ENCODE measurements at places on chromosomes 4 and X.

DNA sequence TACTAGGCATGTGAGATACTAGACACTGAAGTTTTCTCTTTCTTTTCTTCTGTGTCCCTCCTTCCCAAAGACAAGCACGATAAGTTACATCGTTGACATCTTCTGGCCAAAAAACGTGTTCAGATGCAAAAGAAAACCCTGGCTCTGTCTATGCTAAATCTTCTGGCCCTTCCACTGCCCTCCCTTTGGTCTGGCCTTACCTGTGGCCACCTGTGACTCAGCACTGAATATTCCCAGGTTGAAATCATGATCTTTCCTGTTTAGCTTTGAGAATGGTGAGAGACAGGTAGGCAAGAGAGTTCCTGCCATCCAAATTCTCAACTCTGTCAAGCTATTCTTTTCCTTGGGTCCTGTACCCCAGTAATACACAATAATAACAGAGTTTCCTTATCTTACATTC is 12.3 kb downstream of the CLCN5 start:
- no peak for DNase-seq

- DNase-seq, result no peak
Observed at GRCh38 chrX:31588355-31588754, 516.5 kb upstream of the FTHL17 start.

DNA sequence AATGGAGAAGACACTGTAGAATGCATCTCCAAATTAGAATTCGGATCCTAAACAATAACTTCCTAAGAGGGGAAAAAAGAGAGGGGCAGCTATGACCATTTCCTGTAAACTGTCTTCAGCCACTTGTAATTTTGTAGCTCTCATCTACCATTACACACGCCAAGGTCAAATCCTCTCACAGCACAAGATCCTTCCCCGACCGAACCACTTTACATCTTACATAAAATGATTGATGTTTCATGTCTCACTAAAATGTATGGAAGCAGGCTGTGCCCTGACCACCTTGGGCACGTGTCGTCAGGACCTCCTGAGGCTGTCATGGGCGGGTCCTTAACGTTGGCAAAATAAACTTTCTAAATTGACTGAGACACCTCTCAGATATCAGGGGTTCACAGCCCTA is 24.1 kb upstream of the PBDC1 start:
- DNase-seq, result peak; percentile 21

DNA sequence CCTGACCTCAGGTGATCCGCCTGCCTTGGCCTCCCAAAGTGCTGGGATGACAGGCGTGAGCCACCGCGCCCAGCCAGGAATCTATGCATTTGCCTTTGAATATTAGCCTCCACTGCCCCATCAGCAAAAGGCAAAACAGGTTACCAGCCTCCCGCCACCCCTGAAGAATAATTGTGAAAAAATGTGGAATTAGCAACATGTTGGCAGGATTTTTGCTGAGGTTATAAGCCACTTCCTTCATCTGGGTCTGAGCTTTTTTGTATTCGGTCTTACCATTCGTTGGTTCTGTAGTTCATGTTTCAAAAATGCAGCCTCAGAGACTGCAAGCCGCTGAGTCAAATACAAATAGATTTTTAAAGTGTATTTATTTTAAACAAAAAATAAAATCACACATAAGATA is 44.2 kb upstream of the SHOX start:
- no peak for DNase-seq

GRCh38 chr4:113692809-113693411 is 68.6 kb downstream of the CAMK2D start:
- no peak for DNase-seq

DNA sequence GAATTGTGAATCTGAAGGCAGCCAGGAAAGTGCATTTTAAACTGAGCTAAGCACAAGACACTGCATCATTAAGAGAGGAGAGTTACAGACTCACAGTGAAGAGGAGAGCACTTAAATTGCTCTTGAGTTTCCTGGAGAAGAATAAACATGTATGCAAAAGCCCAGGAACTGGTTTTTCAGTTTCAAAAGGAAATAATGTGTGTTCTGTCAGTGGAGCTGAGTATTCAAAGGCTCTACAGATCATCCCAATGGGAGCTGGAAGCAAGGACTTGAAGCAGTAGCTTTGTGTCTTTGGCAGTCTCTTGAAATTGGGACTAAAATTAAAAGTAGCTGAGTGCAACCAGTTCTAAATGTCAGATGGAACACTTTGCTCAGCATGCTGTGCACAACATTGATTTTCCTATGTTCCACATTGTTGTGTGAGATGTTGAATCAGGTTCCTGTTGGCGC is 147.5 kb upstream of the ANK2 start:
- no peak for DNase-seq

DNA sequence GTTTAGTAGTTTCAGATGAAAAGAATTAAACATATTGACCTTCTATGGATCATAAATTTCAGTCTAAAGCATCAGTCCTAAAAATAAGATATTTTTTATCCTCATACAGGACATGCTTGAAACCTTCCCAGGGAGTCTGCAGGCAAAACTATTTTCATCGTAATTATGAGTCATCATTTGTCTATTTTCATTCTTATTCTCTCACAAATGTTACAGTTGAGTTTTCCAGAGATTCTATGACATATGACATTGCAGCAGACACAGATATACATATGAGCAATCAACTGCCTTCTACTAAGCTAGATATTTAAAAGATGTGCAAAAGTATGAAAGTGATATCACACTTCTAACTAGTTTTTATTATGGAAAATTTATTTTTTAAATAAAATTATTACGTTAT is 398.0 kb downstream of the MAGEB5 start:
- DNase-seq, result no peak

- no peak for DNase-seq
Observed at GRCh38 chr4:121990489-121990888, 38.6 kb upstream of the TRPC3 start.

- DNase-seq, result no peak
Observed at GRCh38 chr4:71110499-71110898, 117.0 kb downstream of the DCK start.

DNA sequence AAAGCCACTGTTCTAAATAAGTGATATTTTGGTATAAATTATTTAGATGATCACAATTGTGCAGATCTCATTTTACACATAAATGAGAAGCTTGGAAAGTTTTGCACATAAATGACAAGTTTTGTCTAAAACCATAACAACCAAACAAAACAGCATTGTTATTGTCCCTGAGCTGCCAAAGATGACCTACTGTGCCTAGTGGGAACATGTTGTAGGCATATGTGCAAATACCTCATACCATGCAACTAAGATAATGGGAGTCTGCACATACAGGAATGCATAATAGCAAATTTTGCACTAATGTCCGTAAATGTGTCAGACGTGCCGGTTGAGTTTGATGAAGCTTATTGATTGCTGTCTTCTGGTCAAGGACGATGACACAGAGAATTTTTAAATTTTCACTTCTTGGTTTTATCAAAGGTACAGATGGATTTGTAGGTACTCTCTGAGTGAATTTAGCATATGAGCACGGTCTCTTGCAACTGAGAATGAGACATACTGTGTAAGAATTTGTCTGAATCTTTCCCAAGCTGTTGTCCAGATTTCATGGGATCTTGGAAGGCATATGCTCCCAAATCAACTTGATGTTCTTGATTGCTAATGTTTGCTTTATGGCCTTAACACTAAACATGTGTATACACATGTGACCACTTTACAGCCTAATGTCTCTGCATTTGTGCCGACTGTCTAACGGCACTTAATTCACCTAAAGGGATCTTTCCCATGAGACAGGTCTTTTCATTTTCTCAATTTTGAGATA is 1133.5 kb downstream of the FAT4 start:
- no peak for DNase-seq

DNA sequence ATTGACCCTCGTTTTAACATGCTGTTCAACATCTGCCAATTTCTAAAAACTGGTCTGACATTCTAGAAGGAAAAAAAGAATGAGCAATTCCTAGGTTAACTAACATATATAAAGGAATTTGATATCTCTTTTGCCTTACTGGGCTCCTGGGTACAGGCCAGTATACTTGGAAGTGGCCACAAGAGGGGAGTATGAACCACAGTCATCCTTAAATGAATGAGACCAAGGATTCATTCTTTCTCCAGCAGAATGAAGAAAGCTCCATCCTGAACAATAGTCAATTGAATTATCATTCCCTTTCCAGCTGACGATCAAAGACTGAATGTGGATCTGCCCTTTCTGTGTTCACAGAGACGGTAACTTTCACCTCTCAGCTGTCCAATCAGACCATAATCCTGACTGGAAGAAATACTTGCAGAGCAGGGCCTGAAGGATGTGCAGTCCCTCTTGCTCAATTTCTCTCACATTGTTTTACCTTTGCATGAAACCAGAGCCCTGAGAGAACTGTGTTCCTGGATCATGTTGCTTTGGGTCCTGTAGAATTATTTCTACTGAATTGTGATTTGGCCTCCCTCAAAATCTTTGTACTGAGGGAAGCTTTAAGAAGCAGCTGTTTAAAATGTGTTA is 14.8 kb upstream of the SPARCL1 start:
- no peak for DNase-seq

DNA sequence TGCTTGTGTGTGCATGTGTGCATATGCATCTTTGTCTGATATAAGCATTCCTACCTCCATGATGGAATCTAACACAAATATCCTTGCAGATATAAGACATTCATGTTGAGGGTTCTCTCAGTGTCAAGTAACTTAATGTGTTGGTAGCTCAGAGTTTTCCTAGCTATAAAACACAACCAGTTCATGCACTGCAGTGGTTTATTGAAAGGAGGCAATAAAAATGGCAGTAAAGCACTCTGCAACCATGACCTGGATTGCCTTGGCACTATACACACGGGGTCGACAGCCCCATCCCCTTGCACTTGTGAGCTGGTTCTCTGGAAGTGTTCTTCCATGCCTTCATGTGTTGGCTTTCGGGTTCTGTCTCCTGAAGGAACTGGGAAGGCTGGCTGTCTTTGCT is 38.9 kb downstream of the GPC4 start:
- no peak for DNase-seq

DNA sequence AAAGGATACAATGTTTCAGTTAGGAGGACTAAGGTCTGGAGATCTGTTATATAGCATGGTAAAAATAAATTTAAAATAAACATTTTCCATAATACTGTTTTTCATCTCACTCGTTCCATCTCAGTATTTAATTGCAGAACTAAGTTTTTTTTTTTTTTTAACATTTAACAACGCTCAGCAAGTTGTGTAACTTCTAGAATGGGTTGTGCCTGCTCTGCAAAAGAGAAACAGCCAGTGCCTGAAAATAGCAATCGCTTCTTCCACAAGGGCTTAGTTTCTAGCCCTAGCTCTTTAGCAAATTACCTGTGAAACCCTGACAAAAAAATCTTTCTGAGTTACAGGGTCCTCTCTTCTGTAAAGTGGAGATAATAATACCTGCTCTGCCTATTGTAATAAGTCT is 41.9 kb downstream of the CNGA1 start:
- DNase-seq, result no peak

GRCh38 chr4:1015179-1015578 is 3.8 kb downstream of the FGFRL1 start:
- no peak for DNase-seq

- DNase-seq, result no peak
Observed at GRCh38 chr4:124426279-124426678, 286.3 kb downstream of the ANKRD50 start.

DNA sequence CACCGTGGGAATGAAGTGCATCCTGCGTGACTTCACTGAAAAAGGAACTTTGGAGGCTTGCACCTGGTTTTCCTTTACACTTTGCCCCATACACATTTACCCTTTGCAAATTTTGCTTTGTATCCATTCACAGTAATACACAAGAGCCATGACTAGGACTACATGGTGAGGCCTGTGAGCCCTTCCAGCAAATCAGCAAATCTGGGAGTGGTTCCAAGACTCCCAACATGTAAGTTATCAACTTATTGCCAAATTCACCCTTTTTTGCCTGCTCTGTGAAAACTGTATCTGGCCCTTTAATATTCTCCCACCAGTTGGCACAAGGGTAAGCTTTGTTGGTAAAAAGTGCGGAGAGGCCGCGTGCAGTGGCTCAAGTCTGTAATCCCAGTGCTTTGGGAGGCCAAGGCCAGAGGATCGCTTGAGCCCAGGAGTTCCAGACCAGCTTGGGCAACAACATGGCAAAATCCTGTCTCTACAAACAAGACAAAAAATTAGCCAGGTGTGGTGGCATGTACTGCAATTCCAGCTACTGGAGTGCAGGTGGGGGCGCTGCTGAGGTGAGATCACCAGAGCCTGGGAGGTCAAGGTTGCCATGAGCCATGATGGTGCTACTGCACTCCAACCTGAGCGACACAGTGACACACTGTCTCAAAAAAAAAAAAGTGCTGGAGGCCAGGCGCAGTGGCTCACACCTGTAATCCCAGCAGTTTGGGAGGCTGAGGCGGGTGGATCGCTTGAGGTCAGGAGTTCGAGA is 5.0 kb downstream of the PRMT9 start:
- DNase-seq, result no peak

GRCh38 chrX:74534569-74535038 is 79.8 kb downstream of the RLIM start:
- DNase-seq, result no peak

- DNase-seq, result no peak
Observed at GRCh38 chrX:125503769-125504168, 184.1 kb downstream of the TEX13C start.

DNA sequence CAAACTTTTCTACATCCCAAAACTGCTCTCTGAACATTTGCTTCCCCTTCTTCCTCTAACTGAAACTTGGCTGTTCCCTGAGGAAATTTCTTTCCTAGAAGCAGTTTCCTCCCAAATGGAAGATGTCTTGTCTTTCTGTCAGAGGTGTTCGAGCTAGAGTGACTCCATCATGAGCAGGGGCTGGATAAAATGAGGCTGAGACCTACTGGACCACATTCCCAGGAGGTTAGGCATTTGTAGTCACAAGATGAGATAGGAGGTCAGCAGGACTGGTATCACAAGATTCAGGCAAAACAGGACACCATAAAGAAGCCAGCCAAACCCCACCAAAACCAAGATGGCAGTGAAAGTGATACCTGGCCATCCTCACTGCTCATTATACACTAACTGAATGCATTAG is 35.8 kb upstream of the PGRMC2 start:
- no peak for DNase-seq

- no peak for DNase-seq
Observed at GRCh38 chrX:100340491-100341141, 69.5 kb downstream of the PCDH19 start.

DNA sequence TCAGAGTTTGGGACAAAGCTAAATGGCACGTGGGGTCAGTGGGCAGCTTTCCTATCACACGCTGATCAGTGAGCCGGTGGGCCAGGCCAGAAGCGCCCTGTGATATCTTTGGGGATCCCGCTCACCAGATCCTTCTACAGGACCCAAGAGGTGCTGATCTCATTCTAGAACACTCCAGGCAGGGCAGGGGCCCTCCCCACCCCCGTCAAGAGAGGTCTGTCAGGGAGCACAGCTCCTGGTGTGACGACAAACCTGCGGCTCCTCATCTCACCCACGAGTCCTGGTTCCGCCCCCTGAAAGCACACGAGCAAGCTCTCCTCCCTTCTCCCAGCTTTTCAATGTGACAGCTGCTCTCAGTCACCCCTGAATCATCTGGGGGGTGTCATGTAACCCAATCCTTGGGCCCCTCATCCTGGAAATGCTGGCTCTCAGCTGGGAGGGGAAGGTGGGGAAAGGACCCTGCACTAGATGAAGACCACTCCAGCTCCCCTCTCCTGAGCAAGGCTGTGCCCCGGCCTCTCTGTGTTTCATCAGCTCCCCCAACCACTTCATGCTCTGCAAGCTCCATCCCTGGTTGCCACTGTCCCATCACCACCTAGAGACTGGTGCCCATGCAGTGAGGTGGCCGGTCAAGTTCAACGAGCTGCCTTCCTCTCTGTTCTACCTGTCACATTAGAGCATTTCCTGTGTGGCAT is 4.6 kb downstream of the HCFC1 start:
- DNase-seq, result no peak

- no peak for DNase-seq
Observed at GRCh38 chrX:41116948-41117347, 31.7 kb downstream of the USP9X start.

Data from activated T-helper 1 cell treated with Interleukin-2 at 50 U/mL for 16 hours (primary cell).